ENCODE measurements at places on chromosomes 3 and 15.

DNA sequence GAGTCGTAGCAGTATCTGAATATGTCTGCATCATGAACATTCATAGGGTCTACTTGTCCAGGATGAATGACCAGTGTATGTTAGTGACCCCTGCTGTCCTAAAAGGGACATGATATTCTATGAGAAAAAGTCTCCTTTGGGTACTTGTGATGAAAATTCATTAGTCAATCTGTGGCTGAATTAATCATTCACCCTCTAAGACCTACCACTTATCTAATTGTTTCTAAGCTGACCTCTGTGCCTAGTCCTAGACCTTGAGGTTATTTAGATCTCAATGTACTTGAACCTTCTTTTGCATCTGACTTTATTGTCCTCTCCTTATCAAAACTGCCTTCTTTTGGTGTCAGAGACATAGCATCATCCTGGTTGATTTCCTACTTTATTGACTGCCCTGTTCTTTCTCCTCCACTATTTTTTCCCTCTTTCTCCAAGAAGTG lies 799.3 kb downstream of the DIPK2A start:
- peak; percentile 59 for DNase-seq

DNA sequence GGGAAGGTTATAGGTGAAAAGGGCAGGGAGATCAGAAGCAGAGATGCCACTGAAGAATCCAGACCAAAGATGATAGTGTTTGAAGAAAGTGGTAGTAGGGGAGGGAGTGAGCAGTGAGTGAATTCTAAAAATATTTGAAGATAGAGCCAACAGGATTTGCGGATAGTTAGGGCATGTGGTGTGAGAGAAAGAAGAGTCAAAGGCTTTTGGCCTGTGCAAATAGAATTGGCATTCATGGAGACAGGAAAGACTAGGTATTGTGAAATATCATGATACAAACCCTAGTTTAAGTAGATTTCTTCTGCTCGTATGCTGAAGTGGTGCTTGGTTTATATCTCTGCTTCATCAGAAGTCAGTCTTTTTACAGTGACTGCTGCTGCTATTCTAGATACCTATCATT lies 224.2 kb upstream of the CFAP20DC start:
- no peak for DNase-seq

- no peak for DNase-seq
Observed at GRCh38 chr3:94904156-94904674, 841.4 kb downstream of the NSUN3 start.

- peak; percentile 9 for DNase-seq
Observed at GRCh38 chr3:79766496-79767193, 1.2 kb downstream of the ROBO1 start.

GRCh38 chr15:51053571-51053970 lies 41.1 kb downstream of the TNFAIP8L3 start:
- no peak for DNase-seq

GRCh38 chr3:133390715-133391114 lies 9.1 kb upstream of the BFSP2 start:
- no peak for DNase-seq

DNA sequence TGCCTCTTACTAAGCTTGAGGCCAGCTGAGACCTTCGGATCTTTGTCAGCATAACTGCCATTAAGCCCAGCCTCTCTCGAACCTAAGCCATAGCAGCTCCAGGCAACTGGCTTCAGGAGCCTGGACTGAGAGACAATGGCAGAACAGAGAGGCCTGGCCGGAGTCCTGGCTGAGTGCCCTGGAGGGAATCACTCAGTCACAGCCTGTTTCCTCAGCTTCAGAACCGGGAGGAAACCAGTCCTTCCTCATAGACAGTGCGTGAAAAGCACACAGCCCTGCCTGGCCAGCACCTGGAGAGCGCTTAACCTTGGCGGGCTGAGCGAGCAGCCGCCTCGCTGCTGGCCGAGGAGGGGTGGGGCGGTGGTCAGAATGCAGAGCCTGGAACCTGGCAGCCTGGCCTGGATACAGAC lies 21.6 kb downstream of the RNU5B-1 start:
- DNase-seq: no peak

- DNase-seq: peak; percentile 52
Observed at GRCh38 chr3:25527801-25528200, 99.7 kb downstream of the RARB start.
